ENCODE measurements at places on chromosomes 2 and 18. TPM values are rescaled to one million over a fixed set of nuclear protein-coding genes. Genes with fewer than 3 reads are reported as not detected.

Gene TUBB8B
- not detected for total RNA-seq

- no peak for DNase-seq
Measured at GRCh38 chr2:109058191-109058632, 69.2 kb upstream of the EDAR start.

GRCh38 chr2:212360068-212360460 lies 178.5 kb downstream of the ERBB4 start:
- no peak for DNase-seq

GRCh38 chr2:241894681-241895426 lies 25.3 kb downstream of the RTP5 start:
- no peak for DNase-seq

DNA sequence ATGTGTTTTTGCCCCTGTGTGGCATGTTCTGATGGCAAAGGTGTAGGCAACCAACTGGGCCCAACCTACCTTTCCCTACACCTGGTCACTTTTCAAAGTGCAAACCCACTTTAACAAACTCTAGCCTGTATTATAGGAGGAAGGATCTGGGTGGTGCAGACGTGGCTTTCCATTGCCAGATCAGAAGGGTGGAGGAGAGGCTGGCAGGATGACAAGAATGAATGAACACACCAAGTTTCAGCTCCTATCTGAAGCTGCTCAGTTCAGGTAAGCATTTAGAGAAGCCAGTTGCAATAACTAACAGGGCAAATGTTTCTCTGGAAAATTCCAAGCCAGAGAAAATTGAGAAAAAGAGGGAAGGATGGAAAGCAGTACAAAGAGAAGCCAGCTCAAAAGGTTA lies 707 bp upstream of the SERPINB7 start:
- no peak for DNase-seq

DNA sequence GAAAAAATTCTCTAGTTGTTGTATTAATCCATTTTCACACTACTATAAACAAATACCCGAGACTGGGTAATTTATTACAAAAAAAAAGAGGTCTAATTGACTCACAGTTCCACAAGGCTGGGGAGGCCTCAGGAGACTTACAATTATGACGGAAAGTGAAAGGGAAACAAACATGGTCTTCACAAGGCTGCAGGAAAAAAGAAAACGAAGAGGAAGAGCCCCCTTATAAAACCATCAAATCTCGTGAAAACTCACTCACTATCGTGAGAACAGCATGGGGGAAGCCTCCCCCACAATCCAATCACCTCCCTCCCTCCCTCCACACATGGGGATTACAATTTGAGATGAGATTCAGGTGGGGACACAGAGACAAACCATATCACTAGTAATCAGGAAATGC lies 61.7 kb upstream of the SPTBN1 start:
- DNase-seq = no peak

- no peak for DNase-seq
Measured at GRCh38 chr18:51425475-51425874, 228.0 kb upstream of the MEX3C start.

GRCh38 chr2:177465400-177466138 lies 73.0 kb downstream of the AGPS start:
- no peak for DNase-seq

Measured in gastrocnemius medialis (tissue), 4 donors.